ENCODE measurements at places on chromosomes 5 and 9.

- DNase-seq, result no peak
These were observed 71.3 kb downstream of the PPARGC1B start for GRCh38 chr5:149801307-149801990.

DNA sequence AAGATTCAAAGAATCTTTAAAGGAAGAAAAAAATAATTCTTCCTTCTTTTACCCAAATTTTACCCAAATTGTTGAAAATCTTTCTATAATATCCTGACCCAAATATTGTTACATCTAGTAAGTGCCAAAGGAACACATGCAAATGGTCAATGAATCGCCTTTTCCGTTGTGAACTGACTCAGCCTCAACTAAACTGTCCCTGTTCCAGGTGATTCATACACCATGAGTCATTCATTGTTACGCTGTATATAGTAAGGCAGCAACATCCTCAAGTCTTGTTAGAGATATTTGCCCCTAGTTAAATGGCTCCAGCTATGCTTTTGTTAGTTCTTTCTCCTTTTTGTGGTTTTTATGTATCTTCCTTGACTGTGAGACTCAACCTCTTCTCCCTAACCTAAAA is 9.7 kb downstream of the PTGER4 start:
- DNase-seq, result peak; percentile 69

DNA sequence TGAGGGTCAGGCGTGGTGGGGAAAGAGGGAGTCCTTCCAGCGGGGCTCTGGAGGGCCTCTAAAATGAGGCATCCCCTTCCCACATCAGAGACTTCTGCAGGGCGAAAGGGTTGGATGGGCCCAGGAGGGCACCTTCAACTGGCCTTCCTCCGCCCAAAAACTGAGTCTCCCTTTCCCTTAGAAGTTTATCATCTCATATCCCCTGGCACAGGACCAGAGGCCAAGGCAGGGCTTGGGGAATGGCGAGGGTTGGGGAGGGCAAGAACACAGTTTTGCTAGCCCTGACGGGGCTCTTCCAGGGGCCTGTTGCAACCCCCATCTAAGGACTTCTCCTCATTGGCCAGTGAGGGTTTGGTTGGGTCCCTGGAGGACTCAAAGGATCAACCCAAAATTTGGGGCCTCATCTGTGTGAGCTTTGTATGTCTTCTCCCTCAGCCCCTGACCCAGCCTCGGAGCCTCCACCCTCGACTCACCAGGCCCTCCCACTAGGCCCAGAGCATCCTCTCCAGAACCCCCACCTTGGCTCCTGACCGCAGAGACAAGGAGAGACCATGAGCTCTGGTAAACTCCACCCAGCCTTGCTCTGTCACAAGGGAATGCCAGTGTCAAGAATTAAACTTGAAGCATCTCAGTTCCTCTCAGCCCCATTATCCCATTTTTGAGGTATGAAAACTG is 24.1 kb downstream of the AQP7 start:
- no peak for DNase-seq

GRCh38 chr9:131140112-131140511 is 14.7 kb downstream of the NUP214 start:
- DNase-seq, result no peak

DNA sequence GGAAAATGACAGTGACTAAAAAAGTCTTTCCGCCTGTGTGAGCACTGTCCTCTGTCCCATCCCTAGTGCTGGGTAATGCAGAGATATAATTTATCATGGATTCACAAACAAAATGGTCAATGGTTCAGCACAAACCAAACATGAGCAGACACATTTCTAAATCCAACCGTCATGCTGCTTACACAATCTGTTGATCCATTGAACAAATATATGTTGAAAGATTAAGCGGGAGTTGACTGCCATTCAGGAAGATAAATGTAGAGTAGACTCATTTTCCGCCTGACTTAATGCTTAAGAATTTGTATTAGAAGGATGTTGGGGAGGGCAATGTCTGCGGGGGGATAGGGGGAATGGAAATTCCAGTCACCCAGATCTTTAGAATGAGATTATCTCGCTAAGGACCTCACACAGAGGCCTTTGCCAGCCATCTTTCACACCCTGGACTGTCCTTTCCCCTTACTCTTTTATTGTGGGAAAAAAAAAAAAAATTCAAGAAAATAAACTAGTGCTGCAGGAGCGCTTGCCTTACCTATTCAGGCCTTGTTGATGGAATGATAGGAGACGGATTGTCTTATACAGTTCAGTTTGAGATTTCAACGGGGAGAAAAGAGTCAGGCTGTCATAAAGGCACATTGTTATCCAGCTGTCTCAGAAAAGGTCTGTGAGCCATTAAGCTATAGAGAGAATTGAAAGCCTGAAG is 153.7 kb downstream of the TLE1 start:
- DNase-seq, result no peak

DNA sequence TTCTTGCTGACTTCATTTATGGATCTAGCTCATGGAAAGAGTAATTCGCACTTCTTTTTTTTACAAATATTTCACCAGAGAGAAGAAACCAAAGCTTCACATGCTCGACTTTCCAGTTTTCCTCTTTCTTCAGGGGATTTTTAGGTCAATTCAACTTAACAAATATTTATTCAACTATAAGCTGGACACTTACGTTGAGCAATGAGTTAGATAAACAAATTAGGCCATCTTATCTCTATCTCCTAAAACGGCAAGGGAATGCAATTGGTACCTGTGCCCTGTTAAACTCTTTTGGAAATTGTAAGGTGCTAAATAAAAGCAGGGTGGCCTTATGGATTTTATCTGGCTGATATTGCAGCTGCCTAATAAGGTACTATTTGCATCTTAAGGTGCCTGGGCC is 145.1 kb upstream of the RAI14 start:
- no peak for DNase-seq

DNA sequence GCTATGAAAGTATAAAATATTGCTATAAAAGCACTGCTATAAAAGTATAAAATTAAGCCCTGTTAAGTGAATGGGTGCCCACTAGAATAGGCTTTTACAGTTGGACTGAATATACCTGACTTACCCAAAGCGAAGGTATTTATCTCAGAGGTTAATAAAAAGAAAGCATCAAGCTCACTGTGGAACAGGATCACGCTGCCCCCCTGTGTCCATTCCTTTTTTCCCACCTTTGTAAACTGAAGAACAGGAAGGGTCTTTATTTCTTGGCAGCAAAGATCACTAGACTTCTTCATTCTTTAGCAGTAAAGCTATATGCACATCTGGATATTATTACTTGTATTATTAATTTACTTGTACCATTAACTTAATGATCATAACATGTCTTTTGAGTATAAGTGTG is 22.1 kb upstream of the PLPP6 start:
- DNase-seq, result peak; percentile 28

- DNase-seq, result no peak
These were observed 14.2 kb downstream of the LPCAT1 start for GRCh38 chr5:1509346-1510085.

DNA sequence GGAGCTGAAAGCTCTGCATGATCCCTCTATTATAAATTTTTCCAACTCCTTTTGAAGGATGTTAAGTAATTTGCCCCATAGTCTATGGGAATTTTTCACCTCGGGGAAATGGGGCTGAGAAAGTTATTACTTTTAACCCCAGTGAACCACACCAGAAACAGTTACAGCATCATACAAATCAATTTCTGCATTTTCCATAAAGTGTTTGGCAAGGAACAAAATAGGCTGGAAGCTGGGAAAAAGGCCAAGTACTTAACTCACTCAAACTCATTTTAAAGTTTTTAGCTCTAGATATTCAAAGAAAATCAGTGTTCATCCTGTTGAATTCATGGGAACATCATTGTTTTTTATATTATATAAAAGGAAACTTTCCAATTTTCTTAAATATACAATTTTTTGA is 160.9 kb downstream of the SH3GL2 start:
- DNase-seq, result no peak

- peak; percentile 52 for DNase-seq
These were observed 962 bp upstream of the NR6A1 start for GRCh38 chr9:124771867-124772679.

- peak; percentile 49 for DNase-seq
These were observed 36.3 kb downstream of the CAPSL start for GRCh38 chr5:35902046-35902672.

DNA sequence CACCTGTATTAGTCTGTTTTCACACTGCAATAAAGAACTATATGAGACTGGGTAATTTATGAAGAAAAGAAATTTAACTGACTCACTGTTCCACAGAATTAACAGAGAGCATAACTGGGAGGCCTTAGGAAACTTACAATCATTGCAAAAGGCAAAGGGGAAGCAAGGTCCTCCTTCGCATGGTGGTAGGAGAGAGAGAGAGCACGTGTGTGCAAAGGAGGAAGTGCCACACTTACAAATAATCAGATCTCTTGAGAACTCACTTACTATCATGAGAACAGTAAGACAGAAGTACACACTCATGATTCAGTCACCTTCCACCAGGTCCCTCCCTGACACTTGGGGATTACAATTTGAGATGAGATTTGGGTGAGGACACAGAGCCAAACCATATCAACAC is 258.7 kb downstream of the TRIM32 start:
- DNase-seq, result no peak

DNA sequence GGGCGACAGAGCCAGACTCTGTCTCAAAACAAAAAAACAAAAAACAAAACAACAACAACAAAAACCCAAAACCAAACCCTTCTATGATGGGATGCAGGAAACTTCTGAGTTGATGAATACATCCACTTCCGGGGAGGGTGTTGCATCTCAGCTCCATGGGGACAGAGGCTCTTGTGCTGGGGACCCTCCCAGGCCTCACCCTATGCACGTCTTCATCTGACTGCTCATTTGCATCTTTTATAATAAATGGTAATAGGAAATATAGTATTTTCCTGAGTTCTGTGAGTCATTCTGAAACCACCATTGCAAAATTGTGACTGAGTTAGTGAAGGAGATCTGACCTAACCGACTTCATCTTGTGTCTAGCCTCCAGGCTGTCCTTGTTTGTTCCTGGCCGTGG is 109.5 kb upstream of the SLC28A3 start:
- no peak for DNase-seq

DNA sequence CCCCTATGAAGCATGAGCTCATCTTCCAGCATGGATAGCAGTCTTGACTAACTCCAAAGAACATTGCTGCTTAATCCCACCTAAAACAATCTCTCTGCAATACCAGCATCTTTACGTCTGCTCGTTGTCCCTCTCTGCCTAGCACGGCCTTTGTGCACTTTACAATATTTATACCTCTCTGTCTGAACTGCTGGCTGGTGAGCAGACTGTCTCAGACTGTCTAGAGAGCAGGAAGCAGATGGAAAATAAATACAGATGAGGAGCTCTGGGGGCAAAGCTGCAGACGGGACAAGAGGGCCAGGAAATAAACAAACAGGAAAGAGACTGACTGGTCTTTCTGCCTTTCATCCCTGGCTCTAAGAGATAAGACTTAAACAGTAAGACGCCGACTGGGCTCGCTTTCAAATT is 224.8 kb downstream of the ENC1 start:
- no peak for DNase-seq

GRCh38 chr5:41264019-41264418 is 50.7 kb upstream of the C6 start:
- DNase-seq, result no peak

DNA sequence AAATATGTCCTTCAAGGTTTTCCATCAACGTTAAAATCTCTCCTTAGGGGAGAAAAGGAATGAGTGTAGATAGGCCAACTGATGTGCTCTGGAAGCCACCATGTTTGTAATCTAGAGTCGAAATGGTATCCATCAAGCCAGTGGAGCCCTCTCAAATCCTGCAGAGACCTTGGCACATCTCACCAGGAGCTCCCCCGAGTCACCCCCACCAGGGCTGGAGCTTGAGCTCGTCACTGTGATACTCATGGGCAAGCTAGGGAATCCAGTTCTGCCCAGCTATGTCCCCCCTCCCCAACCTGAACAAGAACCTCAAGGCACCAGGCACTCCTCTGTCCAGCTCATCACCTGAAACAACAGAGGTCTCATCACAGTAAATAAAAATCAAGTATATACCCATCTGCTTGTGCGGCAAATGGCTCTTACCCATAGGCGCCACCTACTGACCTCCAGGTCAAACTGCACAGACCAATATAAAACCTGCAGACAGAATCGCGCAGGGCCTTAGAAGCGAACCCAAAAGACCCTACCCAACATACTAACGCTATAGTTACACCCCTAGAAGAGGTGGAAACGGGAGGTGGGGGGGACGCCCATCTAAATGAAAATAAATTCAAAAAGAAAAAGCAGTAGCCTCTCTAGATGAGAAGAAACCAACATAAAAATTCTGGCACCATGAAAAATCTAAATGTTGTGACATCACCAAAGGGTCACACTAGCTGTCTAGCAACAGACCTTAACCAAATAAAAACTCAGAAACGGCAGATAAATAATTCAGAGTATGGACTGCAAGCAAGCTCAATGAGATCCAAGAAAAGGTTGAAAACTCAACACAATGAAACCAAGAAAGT is 75.0 kb downstream of the TTC39B start:
- DNase-seq, result no peak

- no peak for DNase-seq
These were observed 171.3 kb downstream of the APBA1 start for GRCh38 chr9:69500896-69501295.

DNA sequence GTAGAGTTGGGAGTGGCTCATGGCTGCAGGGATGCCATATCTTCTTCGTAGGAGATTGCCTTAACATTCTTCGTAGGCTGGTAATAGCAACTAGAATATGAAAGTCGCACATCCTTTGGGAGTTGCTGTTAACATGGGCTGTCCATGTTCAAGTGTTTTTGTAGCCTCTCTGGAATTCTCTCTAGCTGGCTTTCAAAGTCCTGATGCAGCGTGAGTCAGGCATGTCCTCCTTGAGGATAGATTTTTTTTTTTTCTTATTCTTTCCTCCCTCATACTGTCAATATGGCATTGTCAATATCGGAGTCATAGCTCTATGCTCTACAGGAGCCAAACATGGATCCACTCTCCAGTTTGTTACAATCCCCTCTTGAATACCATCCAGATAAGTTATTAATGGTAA is 494.8 kb upstream of the WWC1 start:
- DNase-seq, result no peak

DNA sequence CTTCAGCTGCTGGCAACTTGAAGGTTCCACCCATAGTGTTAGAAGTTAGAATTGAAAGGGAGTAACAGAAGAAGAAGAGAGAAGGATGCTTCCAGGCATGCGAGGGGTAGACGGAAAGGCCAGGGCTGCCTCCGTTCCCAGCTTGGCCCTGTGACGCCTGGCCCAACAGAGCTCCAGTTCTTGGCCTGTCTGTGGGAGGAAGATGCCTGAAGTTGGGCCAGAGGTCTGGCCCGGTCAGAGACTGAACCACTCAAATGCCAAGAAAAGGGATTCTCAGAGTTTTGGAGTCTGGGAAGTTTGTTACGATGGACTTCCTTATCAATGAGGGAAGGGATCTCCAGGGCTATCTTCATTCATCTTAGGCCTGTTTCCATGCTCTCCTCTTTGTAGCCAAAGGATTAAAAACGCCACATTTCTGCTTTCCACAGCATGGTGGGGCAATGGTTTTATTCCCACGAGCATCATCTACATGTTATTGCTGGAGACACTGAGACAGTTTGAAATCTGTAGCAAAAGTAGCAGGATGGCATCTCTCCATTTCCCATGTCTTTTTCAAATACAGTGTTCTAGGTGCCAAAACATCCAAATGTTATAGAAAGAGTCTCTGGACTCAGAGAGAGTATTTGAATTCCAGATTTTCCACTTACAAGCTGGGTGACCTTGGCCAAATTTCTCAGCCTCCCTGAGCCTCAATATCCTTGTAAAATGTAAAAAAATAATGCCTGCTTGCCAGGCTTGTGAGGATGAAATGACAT is 65.4 kb upstream of the ANKRD55 start:
- no peak for DNase-seq

Measured in stimulated activated naive CD8-positive, alpha-beta T cell treated with anti-CD3 and anti-CD28 coated beads, Interleukin-15, amount 100 ng/mL, for 72 hours (primary cell).